Fibroblast of lung (primary cell): ENCODE measurements at places on chromosomes 13 and 19. TPM values are rescaled to one million over a fixed set of nuclear protein-coding genes. Genes with fewer than 3 reads are reported as not detected.

DNA sequence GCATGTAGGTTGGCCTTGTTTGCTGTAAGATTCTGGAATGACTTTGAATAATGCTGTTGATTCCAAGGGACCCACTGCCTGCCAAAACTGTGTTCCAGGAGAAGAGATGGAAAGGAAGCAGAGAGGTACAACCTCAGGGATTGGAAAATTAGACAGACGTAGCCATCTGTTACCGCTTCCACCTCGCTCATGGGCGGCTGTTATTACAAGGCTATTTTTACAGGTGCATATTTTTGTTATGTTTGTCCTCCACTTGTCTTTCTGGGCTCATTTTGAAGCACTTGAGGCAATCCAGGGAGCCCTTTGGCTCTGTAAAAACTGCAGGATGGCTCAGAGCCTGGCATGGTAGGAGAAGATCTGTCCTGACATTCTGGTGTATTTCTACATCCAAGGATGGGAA lies 276.4 kb upstream of the TMTC4 start:
- DNase-seq = no peak

DNA sequence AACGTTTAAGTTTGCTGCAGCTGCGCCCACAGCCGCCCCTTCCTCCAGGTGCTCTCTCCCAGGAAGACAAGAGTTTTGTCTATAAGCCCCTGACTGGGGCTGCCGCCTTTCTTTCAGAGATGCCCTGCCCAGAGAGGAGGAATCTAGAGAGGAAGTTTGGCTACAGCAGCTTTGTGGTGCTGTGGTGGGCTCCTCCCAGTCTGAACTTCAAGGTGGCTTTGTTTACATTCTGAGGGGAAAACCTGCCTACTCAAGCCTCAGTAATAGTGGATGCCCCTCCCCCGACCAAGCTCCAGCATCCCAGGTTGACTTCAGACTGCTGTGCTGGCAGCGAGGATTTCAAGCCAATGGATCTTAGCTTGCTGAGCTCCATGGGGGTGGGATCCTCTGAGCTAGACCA lies 6.4 kb upstream of the ERICH6B start:
- DNase-seq = no peak

GRCh38 chr19:45355910-45356309 lies 14.5 kb downstream of the ERCC2 start:
- no peak for DNase-seq

GRCh38 chr19:29084266-29084665 lies 128.7 kb downstream of the UQCRFS1 start:
- DNase-seq = no peak

DNA sequence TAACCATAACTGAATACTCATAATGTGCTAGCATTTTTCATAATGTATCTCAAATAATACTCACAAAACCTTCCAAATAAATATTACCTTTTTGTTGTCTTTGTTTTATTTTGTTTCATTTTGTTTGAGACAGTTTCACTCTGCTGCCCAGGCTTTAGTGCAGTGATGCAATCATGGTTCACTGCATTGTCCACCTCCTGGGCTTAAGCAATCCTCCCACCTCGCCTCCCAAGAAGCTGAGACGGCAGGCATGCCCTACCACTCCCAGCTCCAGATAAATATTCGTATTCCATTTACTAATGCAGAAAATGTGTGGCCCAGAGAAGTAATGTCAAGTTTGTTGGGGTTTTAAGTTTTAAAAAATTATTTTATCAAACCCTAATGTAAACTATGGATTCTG lies 739.1 kb downstream of the GPC5 start:
- DNase-seq = peak; percentile 5

- no peak for DNase-seq
Measured at GRCh38 chr13:43682701-43683100, 104.1 kb downstream of the ENOX1 start.

GRCh38 chr13:63944911-63945310 lies 2529.3 kb upstream of the PCDH20 start:
- DNase-seq = no peak

DNA sequence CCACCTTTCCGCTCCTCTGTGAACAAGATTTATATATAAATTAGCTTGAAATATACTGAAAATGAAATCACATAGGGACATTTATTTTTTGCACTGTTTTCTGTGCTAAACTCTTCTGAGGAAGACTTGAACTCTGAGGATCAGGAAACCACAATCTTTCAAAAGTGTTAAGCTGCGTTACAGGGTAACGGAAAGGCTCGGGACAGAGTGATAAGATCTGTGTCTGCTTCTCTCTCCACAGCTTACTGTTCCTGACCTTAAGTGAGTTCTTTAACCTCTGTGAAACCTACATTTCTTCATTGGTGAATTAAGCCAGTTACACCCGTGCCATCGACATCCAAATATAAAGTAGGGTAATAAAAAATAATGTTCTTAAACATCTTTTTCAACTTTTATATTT lies 38.9 kb downstream of the DACH1 start:
- DNase-seq = no peak

DNA sequence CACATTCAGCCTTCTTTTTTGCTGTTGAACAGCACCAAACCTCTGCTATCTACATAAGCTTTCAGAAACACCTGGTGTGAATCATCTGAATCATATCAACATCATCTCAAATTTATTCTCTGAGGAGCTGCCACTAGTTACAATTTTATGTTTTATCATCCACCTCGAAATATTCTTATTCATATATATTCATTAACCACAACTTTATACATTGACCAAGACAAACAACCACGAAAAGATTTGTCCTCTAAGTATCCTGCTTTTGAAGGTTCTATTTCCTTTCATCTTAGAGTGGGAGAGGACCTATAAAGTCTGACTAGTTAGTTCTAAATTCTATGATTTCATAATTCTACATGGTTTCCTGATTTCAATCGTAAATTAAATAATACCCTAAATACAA lies 18.9 kb downstream of the ESD start:
- no peak for DNase-seq

- DNase-seq = no peak
Measured at GRCh38 chr13:111630406-111630805, 310.0 kb downstream of the TEX29 start.

GRCh38 chr19:32199501-32200040 lies 145.8 kb upstream of the ZNF507 start:
- DNase-seq = no peak

DNA sequence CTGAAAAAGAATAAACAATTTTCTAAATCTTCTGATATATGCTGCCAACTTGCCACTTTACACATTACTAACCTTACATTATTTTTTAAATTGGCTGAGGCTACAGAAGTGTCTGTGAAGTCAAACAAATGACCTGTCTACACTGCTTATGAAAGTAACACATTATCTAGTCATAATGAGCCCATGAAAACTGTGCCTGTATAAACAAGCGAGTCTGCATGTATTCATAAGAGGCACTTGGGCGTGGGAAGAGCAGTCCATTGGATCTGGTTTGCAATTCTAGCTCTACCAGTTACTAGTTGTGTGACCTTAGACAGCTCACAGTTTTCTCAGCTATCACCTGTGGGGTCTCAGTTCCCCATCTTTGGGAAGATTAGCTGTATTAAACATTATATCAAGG lies 3.1 kb downstream of the VPS36 start:
- peak; percentile 25 for DNase-seq

- no peak for DNase-seq
Measured at GRCh38 chr19:18500799-18501198, 21.1 kb downstream of the ELL start.

DNA sequence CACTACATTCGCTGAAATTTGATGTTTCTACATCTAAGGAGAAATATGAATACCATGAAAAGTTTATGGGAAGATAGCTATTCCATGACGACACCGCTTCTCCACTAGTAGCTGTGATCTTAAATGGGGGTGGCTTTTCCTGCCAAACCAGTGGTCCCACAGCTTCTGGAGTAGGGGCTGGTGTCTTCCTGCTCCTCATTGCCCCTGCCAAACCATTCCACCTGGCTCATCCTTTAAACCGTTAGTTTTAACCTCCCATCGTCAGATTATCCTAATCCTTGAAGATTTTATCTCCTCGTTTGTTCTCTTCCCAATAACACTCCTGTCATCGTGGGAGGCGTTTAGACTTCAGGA lies 568 bp upstream of the ZNF230 start:
- no peak for DNase-seq

- no peak for DNase-seq
Measured at GRCh38 chr13:58963321-58963720, 1200.4 kb downstream of the DIAPH3 start.

DNA sequence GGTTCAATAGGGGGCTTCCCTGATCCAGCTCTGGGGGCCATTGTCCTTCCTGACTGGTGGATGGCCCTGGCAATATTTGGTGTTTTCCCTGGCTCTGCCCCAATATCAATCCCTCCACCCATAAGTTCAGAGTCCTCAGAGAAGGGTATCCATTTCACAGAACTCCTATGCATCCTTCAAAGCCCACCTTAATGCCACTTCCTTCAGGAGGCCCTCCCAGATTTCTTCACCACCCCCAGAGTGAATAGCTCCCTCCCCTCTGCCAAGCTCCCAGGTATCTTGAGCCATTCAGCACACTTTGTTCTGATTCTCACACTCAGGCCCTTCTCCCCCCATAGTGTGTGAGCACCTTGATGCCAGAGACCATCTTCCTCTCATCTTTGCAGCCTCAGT lies 5.8 kb downstream of the PPP1R14A start:
- DNase-seq = no peak

DNA sequence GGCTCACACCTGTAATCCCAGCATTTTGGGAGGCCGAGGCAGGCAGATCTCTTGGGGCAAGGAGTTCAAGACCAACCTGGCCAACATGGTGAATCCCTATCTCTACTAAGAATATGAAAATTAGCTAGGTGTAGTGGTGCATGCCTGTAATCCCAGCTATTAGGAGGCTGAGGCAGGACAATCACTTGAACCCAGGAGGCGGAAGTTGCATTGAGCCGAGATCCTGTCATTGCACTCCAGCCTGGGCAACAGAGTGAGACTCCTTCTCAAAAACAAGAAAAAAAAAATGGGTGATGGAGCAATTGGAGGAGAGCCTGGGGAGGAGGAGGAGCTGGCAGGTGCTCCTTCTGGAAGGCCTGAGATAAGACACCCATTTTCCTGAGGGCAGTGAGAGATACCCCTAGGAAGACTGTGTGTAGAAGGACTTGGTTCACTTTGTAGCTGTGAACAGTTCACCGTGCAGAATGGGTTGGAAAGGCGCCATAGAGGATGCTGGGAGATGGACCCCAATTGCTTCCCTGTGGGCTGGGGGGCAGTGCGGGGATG lies 8.7 kb upstream of the CARM1 start:
- no peak for DNase-seq

- no peak for DNase-seq
Measured at GRCh38 chr13:29161676-29162075, 341.5 kb downstream of the MTUS2 start.

GRCh38 chr13:22696433-22696832 lies 484.3 kb upstream of the SGCG start:
- DNase-seq = no peak

The TRIP10 gene
- 35.3 and 37.5 TPM in 2 replicates for total RNA-seq

The FPR3 gene
- under 0.01 TPM in 1 of 2 replicates, not detected in the other for total RNA-seq

The PSG2 gene
- total RNA-seq = not detected in 2 replicates

The SACS gene
- total RNA-seq = 61.9 and 94.5 TPM in 2 replicates

The FBN3 gene
- under 0.01 TPM in 1 of 2 replicates, not detected in the other for total RNA-seq

The KIR2DL1 gene
- total RNA-seq = not detected in 2 replicates

The KLK7 gene
- total RNA-seq = not detected in 2 replicates

The NAPSA gene
- total RNA-seq = under 0.01 and 0.17 TPM in 2 replicates

The GGN gene
- under 0.01 and 0.50 TPM in 2 replicates for total RNA-seq
